ENCODE measurements at places on chromosomes 11 and 22.

DNA sequence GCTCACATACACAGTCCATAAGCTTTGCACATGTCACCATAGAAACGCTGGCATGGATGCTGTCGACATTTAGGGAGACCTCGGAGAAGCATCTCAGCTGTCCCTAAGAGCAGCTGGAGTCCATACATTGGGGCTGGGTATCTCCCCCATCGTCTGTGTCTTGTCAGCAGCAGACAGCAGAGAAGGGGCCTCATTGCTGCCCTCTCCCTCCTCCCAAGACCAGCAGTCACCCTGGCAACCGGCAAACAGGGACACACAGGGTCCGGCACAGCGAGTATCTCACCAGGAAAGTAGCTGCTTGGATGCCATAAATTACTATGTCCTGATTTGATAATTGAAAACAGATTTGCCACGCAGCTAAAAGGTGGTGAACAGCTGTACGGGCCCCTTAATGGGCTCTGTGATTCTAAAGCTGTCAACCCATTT is 84.4 kb downstream of the CD44 start:
- no peak for DNase-seq

- peak; percentile 23 for DNase-seq
Observed at GRCh38 chr11:65378208-65378927, 4.1 kb downstream of the SLC25A45 start.

GRCh38 chr11:17185938-17186337 is 21.8 kb downstream of the PIK3C2A start:
- DNase-seq = no peak

DNA sequence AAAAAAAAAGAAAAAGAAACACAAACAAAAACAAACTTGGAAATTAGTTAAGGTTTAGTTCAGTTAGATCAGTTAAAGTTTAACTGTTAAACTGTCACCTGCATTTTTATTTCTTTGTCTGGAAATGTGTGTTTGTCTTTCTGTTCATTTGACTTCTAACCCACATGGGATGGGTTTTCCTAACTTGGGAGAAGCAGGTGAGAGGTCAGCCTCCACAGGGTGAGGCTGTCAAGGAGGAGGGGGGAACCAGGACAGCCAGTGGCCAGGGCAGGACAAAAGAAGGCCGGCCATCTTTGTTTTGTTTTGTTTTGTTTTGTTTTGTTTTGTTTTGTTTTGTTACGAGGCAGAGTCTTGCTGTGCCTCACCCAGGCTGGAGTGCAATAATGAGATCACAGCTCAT is 13.4 kb upstream of the GCAT start:
- DNase-seq = no peak

- peak; percentile 98 for DNase-seq
Observed at GRCh38 chr22:37229805-37230672, 14.0 kb downstream of the RAC2 start.

DNA sequence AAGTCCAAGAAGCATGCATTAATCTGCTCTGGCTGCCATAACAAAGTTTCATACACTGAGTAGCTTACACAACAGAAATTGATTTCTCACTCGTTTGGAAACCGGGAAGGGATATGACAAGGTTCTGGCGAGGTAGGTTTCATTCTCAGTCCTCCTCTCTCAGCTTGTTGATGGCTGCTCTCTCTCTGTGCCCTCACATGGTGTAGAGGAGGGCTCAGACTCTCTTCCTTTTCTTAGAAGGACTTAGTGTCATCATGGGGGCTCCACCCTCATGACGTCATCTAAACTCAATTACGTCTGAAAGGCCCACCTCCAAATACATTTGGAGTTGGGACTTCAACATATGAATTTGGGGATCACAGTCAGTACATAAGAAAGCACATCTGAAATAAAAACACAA is 18.6 kb downstream of the GLYATL1 start:
- DNase-seq = no peak

- peak; percentile 88 for DNase-seq
Observed at GRCh38 chr11:73152861-73153483, 10.9 kb upstream of the FCHSD2 start.

DNA sequence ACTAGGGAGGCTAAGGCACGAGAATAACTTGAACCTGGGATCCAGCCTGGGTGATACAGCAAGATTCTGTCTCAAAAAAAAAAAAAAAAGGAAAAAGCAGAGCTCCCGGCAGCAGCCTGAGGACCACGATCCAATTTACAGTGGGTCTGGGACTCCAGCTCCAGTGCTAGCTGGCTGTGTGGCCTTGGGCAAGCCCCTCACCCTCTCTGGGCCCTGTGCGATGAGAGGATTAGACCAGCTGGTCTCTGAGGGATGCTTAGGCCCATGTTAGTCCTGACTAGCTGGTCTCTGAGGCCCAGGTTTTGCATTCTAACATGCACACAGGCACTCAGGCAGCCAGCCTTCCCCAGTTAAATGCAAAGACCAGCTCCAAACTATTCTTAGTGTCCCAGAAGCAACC is 13.7 kb downstream of the CARD10 start:
- DNase-seq = no peak

GRCh38 chr11:110160016-110160415 is 66.8 kb downstream of the ZC3H12C start:
- DNase-seq = no peak

- DNase-seq = no peak
Observed at GRCh38 chr11:34558673-34559072, 45.1 kb upstream of the ELF5 start.

GRCh38 chr11:2366733-2367132 is 10.4 kb upstream of the CD81 start:
- DNase-seq = no peak

- no peak for DNase-seq
Observed at GRCh38 chr11:72972496-72973128, 158.4 kb downstream of the ATG16L2 start.

GRCh38 chr11:898143-898511 is 12.5 kb downstream of the CHID1 start:
- DNase-seq = no peak

DNA sequence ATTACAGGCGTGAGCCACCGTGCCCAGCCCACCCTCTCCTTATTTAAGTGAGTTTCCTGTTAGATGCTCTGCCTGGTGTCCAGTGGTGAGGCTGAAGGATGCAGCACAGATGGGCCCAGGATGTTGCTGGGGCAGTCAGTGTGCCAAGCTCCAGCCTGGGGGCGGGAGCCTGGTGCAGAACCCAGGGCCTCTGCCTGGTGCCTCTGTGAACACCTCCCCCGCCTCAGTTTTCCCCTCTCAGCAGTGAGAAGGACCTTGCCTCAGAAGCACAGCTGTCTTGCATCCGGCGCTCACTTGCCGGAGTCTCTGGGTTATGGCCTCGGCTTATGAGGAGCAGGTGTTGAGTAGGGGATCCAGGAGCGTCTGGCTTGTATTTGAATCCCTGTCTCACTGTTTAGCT is 116.2 kb downstream of the KIAA1671 start:
- peak; percentile 84 for DNase-seq

DNA sequence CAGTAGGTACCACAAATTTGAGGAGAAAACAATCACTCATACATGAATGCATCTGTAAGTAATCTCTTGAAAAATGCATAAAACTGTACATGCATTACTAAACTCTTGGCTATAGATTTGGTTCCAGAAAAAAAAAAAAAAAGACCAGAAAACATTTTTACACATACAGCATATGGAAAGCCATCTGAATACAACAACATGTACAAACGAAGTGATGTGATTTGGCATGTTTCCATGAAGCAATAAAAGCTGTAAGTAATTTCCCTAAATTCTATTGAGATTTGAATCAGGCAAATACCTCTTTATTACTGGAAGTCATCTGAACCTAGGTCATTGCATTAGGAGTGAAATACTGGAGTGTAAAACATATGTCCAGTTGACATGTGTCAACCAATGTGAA is 31.9 kb upstream of the ZC3H12C start:
- DNase-seq = no peak

- DNase-seq = no peak
Observed at GRCh38 chr11:109439684-109440083, 17.7 kb downstream of the C11orf87 start.

- peak; percentile 35 for DNase-seq
Observed at GRCh38 chr11:133934599-133935550, 21.9 kb downstream of the IGSF9B start.

GRCh38 chr11:107259811-107260221 is 197.8 kb downstream of the CWF19L2 start:
- DNase-seq = no peak

DNA sequence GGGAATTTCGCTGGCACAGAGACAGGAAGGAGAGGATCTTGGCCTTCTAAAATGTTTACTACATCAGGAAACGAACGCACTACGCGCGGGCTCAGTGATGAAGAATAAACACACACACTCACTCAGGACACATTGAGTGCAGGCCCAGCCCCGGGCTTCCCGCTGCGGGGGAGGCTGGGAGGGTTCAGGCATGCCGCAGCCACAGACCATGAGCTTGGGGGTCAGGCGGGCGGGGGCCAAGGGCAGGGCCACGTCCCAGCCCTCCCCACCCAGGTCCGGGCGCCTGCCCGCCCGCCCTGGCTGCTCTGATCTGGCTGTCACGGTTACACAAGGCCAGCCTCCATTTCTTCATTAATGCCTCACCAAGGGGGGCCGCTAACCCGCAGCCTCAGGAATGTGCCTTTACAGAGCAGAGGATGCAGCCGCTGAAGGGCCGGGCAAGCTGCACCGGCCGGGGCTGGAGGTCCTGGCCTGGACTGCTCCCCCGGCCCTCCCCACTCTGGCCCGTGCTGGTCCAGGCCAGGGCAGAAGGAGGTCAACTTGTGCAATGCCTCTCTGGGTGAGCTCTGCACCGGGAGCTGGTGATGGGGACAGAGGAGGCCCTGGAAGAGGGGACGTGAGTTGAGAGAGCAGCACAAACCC is 41.7 kb downstream of the IGF2 start:
- DNase-seq = no peak

DNA sequence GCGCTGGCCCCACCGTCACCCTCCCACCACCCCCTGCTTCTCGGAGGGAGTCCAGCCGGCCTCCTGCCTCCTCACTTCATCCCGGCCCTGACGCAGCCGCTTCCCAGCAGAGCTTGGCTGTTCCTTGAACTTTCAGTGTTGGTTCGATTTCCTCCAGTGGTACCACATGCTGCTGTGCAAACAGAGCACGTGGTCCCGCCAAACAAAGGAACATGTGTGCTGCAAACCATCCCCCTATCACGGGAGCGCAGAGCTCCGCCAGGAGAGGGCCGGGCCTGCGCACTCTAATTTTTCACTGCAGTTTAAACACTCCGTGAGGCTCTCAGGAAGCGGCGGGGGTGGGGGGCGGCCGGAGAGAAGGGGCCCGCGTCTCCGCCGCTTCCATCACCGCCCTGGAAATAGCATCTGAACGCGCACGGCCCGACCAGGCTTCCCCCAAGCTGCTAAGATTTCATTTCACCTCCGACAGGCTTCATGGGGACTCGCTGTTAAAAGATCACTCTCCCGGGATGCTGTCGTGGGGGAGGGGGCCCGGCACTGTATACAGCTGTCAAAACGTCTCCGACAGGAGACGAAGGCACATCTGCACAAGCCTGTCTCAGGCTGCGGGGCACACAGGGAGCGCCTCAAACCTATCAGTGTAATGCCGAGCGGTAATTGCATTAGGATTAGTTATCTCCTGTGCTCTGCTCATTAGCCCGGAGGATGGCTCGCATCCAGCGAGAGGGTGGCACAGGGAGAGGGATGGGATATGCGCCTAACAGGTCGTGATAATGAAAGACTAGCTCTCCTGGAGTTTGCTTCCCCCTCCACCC is 269.9 kb upstream of the SORL1-AS1 start:
- peak; percentile 20 for DNase-seq

DNA sequence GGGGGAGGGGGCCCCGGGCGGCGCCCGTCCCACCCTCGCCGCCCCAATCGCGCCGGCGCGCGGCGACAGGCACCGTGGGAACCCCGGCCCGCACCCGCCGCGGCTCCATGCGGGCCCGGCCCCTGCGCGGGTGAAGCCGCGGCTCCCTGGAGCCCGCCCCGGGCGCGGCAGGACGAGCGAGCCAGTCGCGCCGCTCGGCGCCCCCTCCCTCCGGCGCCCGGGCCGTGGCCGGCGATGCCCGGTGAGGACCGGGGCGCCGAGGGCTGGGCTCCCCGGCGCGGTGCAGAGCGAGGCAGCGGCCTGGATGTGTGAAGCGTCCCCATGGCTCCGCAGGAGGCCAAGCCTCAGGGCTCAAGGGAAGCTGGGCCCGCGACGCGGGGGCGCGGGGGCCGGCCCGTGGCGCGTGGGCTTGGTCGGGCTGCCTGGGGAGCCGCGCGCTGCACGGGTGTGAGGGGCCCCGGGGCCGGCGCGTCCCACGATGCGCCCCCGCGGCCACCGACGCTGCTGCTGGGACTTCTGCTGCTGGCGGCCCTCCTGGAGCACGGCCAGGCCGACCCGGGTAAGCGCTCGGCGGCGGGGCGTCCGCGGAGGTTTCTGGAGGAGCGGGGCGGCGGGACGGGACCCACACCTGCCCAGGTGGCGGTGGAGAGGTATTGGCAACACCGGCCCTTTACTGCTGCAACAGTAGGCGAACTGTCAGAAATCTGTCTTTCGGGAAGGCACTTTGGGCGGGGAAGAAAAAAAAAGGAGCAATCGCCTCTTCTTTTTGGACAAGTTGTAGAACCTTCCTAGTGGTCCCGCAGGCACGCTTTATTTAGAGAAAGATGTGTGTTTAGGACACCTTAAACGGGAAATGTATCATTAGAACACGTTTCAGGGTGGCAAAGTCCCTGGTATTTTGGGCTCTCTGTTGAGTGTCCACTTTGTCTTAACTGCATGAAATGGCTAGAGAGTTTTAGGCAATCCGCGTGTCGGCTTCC is 119.4 kb downstream of the HIPK3 start:
- DNase-seq = no peak

DNA sequence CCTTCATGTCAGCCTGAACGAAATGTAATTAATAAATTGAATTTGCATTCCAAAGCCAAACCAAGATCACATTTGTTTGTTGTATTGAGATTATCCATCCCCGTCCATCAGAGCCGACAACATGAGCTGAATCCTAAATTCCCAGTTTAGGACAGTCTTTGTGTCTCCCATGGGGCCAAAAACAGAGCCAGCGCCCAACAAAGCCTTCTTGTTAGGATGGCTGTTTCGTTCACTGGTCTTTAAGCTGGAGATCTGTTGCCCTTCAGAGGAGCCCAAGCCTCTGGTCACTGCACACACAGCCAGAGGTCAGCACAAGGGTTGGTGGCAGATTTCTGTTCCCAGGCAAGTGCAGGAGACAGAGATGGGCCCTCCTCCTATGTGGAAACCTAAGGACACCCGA is 25.8 kb downstream of the DSCAML1 start:
- no peak for DNase-seq

GRCh38 chr22:38271927-38272372 is 860 bp downstream of the TMEM184B start:
- no peak for DNase-seq

Measured in activated CD8-positive, alpha-beta T cell treated with anti-CD3 and anti-CD28 coated beads for 36 hours (primary cell).